ENCODE measurements at places on chromosomes 6 and 20.

- no peak for DNase-seq
Observed at GRCh38 chr6:37310966-37311365, 42.8 kb upstream of the RNF8 start.

- DNase-seq = peak; percentile 73
Observed at GRCh38 chr20:20743511-20744169, 31.2 kb upstream of the RALGAPA2 start.

- DNase-seq = no peak
Observed at GRCh38 chr20:298776-299391, 1.5 kb downstream of the ZCCHC3 start.

DNA sequence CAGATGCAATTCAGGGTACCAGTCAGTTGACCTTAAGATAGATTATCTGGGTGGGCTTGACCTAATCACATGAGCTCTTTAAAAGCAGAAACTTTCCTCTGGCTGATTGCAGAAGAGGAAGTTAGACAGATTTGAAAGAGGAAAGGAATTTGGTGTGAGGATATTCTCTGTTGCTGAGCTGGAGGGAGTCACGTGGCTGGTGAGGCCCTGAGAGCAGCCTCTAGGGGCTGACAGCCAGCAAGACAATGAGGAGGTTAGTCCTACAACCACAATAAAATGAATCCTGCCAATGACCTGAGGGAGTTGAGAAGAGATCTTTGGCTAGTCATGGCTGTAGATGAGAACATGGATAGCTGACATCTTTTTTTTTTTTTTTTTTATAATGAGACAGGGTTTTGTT, 87.0 kb upstream of the B3GAT2 start:
- DNase-seq = peak; percentile 52

GRCh38 chr6:84309336-84309735, 81.9 kb upstream of the CEP162 start:
- no peak for DNase-seq

- DNase-seq = no peak
Observed at GRCh38 chr6:119800526-119800925, 451.0 kb upstream of the MAN1A1 start.

DNA sequence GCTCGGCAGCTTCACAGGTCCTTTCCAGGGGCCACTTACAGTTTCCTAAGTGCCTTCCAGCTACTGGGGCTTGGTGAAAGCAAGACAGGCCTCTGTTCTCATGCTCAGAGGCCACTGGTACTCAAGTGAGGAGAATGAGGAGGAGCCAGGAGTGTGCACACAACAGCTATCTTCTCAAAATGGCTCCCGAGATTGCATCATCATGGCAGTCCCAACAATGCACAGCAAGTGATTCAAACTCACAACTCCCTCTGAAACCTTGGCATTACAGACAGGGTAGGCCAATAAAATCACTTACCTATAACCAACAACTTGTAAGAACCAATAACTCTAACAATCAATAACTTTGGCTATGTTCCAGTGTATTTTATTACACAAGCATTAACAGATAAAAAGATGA, 77.4 kb downstream of the RALGAPA2 start:
- no peak for DNase-seq

GRCh38 chr6:82197784-82198183, 49.8 kb downstream of the IBTK start:
- DNase-seq = no peak

GRCh38 chr6:137728386-137729349, 138.4 kb upstream of the TNFAIP3 start:
- DNase-seq = no peak

DNA sequence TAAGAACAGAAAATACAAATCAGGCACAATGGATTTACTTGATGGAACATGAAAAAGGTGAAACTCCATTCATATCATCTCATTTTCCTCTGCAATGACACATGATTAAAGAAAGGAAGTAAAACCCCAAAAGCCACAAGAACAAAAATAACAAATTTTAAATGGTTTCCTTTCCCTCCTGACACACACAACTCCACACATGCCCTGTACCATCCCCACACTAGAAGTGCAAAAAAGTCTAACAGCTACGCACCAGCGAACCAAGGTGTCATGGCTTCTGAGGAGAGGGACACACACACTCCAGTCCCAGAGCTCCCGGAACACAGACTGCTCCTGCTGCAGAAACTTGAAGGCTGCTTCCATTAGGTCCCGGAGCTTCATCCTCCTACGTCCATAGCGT, 25.3 kb downstream of the MDN1 start:
- no peak for DNase-seq

GRCh38 chr6:40588480-40588879, 1.3 kb upstream of the LRFN2 start:
- DNase-seq = no peak

GRCh38 chr20:5172903-5173463, 46.2 kb downstream of the CDS2 start:
- DNase-seq = no peak

DNA sequence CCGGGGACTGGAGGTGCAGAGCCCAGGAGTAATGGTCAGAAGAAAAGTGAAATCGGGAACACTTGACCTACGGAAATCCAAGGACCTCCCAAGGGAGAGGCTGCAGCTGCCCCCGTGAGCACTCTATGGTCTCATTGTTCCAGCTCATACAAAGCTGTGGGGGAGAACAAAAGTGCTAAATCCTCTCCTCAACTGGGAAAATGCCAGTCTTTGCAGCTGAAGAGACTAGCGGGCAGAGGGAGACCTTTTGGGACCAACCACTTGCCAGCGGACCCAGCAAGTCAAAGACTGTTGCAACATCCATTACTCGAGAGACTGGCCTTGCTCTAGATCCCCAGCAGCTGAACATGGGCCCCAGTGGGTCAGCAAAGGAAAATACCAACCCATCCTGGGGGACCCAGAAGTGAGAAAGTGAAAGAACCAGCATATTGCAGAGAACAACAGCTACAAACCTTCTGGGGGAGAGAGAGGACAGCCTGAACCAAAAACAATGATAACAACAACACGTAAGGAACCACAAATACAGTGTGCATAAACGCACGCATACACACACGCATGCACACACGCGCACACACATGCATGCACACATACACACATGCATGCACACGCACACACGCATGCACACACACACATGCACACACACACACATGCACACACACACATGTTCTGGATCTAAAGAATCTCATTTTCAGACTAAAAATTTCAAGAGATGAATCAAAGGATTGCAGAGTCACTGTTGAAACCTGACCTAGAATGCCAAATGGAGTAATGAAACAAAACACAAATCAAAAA, 24.7 kb upstream of the ELMO2 start:
- no peak for DNase-seq

- DNase-seq = no peak
Observed at GRCh38 chr6:82589509-82590206, 226.0 kb downstream of the TPBG start.

DNA sequence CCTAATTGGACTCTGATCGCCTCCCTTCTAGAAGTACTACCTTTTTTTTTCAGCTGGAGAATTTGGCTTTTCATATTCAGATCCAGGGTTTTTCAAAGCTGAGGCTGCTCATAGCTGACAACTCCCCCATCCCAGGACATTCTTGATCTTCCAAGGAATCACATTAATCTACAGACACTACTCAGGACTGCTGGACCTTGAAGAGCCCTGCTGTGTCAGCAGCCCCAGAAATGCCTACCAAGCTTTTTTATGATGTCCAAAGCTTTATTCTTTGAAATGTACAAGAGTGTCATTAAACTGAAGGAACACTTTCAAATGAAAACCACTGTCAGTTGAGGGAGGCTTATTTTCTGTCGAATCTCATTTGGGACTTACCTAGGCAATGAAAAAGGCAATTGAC, 704.1 kb downstream of the PTPRT start:
- DNase-seq = no peak

- peak; percentile 36 for DNase-seq
Observed at GRCh38 chr20:63095718-63096654, 89.2 kb upstream of the BHLHE23 start.

DNA sequence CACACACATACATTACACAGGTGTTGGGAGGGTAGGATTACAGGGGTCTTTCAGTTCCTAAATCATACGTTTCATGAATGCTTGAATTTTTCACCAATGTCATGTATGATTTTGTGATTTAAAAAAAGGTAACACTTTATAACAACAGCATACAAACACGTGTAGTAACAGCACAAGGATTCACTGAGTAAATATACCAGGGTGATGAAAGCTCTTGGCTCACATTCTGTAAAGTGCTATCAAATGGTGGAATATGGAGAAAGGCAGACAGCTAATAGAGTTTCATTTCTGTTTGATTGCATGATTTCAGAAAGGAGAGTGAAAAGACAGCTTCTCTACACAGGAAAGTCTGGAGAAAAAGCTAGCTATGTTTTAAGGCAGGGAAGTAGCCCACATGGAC, 231.9 kb downstream of the CD83 start:
- DNase-seq = no peak

- DNase-seq = no peak
Observed at GRCh38 chr6:12039540-12040459, 27.7 kb downstream of the HIVEP1 start.

DNA sequence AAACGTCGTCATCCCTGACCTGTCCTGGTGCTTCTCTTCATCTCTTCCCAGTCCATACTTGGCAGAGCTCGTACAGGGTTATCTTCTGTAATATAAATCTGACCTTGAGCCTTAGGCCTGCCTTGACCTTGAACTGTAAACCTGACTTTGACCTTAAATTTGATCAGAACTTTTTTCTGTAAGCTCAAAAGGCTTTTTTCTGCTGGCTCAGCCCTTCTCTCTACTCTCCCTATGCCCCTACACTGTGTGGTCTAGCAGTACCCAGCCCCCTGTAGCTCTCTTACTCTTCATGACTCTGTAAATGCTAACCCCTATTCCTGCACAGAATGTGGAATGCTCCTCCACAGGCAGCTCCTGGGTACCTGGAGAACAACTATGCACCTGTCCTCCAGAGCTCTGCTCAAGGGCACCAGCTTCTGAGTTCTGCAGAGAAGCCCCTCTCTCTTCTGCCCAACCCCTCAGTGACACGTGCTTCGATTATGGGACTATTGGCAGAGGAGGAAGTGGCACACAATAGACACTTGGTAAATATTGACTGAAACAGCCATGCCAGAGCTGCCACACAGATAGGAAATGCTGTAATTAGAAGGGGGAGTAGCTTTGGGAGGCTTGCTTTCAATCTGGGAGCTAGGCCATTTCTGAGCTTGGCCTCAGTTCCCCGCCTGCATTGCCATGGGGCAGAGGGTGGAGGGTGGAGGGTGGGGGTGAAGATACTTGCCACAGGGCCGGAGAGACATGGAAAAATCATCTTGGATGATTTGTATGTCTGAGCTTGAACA, 15.4 kb downstream of the SNPH start:
- peak; percentile 60 for DNase-seq

GRCh38 chr6:30206152-30206551, 7.1 kb downstream of the TRIM26 start:
- no peak for DNase-seq

DNA sequence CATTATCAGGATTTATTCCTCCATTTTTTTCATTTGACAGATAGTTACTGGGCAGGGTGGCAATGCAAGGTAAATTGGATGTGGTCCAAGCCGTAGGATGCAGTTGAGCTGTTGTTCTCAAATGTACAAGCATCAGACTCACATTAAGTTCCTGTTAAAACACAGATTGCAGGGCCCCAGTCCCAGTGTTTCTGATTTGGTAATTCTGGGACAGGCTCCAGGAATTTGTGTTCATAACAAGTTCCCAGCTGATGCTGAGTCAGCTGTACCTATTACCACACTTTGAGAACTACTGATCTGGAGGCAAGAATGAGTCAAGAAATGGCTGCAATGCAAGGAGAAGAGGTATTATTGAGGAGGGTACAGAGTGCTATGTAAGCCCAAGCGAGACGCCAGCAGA, 11.7 kb downstream of the TMEM244 start:
- no peak for DNase-seq

- no peak for DNase-seq
Observed at GRCh38 chr6:130229645-130230044, 6.9 kb upstream of the SAMD3 start.

DNA sequence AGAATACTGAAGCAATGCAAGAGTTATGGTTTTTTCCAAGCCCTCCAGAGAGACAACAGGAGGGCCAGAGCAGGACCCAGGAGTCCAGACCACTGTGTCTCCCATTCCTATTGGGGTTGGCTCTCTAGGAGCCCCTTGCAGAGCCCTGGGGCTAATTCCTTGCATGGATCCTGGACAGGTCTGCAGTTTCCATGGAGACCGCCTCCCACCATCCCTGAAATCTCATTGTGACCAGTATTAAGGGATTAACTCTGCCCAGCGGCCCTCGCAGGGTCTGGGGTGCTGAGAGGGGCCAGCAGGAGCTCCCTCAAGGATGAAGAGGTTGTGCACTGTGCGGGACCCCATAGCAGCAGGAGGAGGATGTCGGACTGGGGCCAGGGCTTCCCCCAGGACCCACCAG, 34.8 kb downstream of the HNF4A start:
- DNase-seq = no peak

- no peak for DNase-seq
Observed at GRCh38 chr20:18795366-18795765, 18.2 kb upstream of the SCP2D1 start.

DNA sequence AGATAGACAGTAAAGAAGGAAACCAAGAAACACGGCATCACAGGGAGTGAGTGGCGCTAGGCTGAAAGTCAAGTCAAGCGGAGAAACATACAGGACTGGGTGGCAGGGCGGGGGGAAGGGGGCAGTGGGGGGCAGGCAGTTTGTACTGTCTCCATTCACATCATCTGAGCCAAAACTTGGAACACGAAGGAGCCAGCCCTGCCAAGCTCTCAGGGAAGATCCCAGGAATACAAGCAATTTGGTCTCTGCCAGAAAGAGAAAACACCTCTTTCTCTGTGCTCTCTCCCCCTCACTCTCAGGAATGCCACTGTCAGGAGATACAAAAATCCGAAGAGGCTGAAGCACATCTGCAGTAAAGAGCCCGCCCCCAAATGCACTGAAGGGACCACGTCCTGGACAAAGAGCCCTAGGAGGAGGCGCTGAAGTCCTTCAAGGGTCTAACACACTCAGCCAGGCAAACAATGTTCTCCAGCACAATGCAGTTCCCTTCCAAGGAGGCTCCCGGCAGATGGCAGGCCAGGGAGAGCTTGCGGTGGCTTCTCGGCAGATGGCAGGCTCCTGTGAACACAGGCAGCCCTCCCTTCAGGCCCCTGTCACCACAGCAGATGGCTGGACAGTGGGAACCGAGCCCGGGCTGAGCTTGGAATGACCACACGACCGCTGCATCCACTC, 90.0 kb downstream of the ATP9A start:
- DNase-seq = peak; percentile 50

DNA sequence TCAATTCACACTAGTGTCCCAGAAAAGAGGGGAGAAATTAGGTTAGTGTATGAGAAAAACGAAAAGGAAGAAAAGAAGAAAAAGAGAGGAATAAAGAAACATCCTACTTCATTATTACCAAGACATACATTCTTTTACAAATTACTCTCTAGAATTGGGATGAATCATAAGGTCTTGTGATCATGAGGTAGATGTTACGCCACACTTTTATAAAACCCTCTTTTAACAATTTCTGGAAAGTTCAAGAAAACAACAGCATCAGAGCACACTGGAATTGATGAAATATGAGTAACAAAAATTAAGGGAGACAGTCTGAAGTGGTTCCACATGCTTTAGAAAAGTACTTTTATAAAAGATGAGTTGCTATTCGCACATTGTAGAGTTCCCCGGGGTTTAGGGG, 32.6 kb upstream of the NRSN1 start:
- no peak for DNase-seq
